ENCODE measurements at places on chromosomes 11 and 22.

DNA sequence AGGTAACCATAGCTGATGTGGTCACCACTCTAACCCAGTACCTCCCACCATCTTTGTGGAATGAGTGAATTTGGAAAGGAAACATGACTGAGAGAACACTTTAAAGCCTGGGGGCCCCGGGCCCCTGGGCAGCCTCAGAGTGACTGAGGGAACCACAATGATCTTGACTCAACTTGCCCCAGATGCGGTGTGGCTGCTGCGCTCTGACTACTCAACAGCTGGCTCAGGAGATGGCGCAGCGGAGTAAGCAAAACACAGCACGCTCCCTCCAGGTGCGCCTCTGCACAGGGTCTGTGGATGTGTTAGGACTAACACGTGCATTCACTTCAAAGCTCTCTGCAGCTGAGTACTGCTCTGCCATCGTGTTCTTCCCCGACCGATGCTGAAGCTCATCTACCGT, 5.9 kb downstream of the RNF215 start:
- DNase-seq = no peak

- no peak for DNase-seq
These were observed 730.5 kb upstream of the CCDC179 start for GRCh38 chr11:23590596-23591308.

- no peak for DNase-seq
These were observed 301.8 kb upstream of the MTNR1B start for GRCh38 chr11:92667486-92668152.

GRCh38 chr11:2694995-2695939, 4.5 kb downstream of the KCNQ1OT1 start:
- no peak for DNase-seq

- no peak for DNase-seq
These were observed 3.2 kb downstream of the CRY2 start for GRCh38 chr11:45850446-45850845.

- no peak for DNase-seq
These were observed 107.9 kb downstream of the SCN3B start for GRCh38 chr11:123546515-123546914.

DNA sequence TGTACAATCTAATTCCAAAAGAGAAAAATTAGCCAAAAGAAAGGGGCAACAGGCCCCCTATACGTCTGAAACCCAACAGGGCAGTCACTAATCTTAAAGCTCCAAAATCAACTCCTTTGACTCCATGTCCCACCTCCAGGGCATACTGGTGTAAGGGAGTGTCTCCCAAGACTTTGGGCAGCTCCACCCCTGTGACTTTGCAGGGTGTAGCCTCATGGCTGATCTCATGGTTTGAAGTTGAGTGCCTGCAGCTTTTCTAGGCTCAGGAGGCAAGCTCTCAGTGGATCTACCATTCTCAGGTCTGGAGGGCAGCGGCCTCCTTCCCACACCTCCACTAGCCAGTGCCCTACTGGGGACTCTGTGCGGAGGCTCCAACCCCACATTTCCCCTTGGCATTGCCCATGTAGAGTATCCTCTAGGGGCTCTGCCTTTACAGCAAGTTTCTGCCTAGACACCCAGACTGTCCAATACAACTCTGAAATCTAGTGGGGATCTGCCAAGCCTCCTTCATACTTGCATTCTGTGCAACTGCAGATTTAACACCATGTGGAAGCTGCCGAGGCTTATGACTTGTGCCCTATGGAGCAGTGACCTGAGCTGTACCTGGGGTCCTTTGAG, 94.5 kb downstream of the TRIM29 start:
- DNase-seq = no peak

- no peak for DNase-seq
These were observed 269.7 kb downstream of the DYNC2H1 start for GRCh38 chr11:103378931-103379330.

DNA sequence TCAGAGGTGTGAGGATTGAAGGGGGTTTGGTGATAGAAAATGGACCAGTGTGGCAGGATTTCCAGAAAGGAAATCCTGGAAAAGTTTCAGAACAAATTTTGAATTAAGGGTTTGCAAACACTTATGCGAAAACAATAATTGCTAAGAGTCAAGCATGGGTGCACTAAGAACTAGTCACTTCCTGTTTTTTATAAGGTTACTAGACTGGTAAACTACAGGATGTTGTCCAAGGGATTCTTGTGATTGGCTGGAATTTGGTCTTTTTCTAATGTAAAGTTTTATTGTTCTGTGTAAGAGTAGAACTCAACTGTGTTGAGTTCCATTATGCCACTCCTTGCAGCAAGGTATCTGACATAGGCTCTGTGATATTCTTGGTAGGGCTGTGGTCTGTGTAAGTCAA, 54.1 kb downstream of the LIF start:
- DNase-seq = no peak

DNA sequence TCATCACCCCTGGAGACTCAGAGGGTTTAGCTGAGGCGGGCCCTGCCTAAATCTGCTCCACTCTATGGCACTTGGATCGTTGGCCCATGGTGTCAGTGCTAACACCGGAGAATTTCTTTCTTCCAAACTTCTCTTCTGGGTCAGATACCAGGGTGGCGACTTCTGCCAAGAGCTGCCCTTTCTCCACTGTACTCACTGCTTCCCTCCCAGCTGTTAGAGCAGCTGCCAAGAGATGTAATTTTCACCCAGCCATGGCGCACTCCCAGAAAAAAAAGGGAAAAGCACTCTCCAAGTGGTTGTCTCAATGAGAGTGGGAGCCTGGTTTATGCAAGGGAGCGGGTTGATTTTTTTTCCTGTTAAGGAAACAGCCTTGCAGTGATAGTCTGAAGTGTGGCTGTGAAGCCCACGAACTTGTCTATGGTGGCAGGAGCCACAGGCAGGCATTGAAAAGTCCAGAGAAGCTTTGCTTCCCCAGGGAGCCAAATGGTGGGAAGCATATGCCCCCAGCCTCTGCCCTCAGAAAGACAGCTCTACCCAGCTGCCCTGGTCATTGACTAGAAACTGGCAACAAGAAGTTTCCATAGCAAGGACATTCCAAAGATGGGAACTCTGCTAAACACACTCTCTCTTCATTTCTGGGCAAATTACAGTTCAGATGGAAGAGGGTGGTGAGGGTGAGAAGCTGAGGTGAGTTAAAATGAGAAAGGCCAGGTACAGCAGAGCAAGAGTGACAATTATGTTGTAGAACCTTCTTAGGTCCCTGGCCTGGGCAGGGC, 10.7 kb downstream of the PCSK7 start:
- DNase-seq = no peak

DNA sequence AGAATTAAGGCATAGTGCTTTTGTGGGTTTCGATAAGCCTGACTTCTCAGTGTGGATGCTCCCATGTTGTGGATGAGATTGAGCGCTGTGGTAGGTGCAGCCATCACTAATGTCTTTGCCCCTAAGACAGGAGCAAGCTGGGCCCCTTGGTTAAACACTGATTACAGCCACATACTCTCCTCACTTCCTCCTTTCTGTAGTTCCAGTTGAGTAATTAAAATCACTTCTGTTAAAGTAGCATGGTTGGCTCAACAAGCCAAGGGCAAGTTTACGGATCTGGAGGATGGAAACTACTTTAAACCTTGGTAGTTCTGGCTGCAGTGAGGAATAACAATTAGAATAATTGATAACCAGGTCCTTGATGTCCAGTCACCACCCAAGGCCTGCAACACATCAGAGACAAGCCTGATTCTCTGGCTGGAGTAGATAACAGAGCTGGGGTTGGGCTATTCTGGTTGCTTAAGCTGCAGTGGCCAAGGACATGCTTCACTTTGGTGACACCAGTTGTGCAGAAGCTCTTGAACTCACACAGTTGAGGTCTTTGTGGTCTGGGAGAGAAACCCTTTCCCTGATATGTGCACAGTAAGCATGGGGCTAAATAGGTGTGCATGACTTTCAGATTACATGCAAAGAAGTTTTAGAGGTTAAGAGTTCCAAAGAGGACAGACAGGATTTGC, 81.3 kb downstream of the KIRREL3 start:
- no peak for DNase-seq

Data from stimulated activated CD8-positive, alpha-beta memory T cell treated with anti-CD3 and anti-CD28 coated beads, Interleukin-12 subunit alpha, Interleukin-12 subunit beta, amount 100 ng/mL, for 4 hours (primary cell).